Pancreas (tissue), 10 donors: ENCODE measurements at places on chromosomes 6 and 20.

GRCh38 chr20:24157213-24157612 lies 168.6 kb upstream of the GGTLC1 start:
- no peak for DNase-seq

GRCh38 chr20:4369798-4370124 lies 351.9 kb upstream of the PRND start:
- DNase-seq: no peak

- no peak for DNase-seq
Measured at GRCh38 chr6:141580988-141581552, 551.7 kb upstream of the GJE1 start.

GRCh38 chr6:16320533-16321340 lies 82.3 kb downstream of the GMPR start:
- DNase-seq: no peak
